ENCODE measurements at places on chromosomes 6 and 20.

GRCh38 chr20:12715371-12715770, 293.4 kb upstream of the SPTLC3 start:
- DNase-seq, result no peak

- DNase-seq, result no peak
These were observed 102.8 kb upstream of the SGK1 start for GRCh38 chr6:134420614-134421181.

DNA sequence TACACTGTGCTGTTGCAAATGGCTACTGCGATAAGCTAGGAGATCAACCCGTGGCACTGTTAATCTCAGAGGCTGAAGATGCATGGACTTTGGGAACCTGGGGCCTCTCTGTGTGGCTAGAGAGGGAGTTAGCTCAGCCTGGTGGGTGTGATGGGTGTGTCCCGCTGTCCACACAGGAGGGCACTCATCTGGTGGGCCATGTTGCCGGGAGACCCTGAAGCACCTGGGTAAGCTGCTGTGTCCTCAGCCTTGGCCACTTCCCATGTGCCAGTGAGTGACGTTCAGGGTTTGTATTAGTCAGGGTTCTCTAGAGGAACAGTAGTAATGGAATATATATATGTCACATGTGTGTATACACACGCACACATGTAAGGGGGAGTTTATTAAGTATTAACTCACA, 132.7 kb downstream of the ERMARD start:
- no peak for DNase-seq

DNA sequence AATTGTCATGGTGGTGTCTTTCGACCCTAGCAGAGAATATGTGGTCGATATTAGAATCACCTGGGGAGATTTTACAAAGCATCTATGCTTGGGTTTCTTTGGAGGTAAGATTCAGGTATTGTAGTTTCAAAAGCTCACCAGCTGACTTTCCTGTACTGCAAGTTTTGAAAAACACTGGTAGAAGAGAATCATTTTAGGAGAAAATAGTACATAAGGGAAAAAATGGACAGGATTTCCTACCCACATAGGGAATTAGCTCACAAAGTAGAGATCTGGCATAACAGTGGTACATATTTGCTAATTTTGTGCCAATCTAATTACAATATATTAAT, 27.4 kb upstream of the ABT1 start:
- no peak for DNase-seq

- no peak for DNase-seq
These were observed 90.8 kb downstream of the FAM50B start for GRCh38 chr6:3939964-3940363.

DNA sequence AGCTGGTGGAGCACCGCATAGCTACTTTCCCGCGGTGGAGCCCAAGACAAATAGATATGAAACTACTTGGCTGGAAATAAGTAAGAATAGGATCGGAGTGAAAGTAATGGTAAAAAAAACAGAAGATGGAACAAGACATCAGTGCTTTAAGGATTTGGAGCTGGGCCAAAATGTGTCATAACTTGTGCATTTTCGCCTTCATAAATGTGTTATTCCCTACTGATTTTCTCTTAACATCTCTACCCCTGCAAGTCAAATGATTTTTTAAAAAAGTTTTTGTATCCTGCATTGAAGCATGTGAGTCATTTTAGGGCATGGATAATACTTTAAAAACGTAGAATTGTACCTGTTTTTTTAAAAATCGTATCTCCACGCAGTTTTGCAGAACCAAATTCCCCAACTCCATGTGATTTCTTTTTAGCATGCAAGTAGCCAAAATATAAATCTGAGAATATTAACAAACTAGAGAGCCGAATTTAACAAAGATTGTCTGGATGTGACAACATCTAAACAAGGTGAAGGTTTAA, 882 bp upstream of the FAM184A start:
- no peak for DNase-seq

GRCh38 chr20:15011631-15012030, 674.2 kb upstream of the FLRT3 start:
- no peak for DNase-seq

DNA sequence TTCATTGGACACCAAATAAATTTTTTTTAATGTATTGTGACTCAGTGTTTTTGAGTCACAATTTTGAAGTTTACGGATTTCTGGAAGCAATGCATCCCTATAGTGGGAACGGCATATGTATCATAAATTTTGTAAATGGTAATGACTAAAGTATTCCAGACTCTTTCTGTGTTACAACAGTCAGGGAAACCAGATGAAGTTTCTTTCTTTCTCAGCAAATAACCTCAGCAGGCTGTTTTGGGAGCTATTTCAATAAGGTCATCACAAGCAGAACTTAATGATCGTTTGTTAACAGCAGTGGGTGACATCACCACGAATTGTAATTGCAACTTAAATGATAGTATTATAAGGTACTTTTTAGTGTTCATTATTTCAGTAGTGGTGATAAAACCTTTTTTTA, 52.0 kb downstream of the HIVEP1 start:
- DNase-seq, result no peak

- DNase-seq, result no peak
These were observed 110.2 kb downstream of the GJA10 start for GRCh38 chr6:90004511-90004910.

DNA sequence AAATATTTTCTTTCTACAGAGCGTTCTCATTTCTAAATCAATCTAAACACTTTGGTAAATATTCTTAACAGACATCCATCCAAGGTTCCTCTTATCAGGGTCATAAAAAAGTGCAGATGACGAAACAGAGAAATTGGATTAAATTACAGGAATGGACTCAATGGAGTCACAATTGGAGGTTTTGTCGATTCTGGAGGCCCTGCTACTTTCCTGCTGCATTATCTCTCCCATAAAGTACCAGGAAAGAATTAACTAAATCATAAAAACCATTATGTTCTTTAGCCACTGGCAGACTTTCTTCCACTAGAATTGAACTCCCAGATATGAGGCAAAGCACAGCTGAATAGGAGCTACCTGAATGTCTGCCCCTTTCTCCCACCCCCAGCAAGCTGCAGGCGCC, 610.6 kb downstream of the HDGFL1 start:
- peak; percentile 34 for DNase-seq

DNA sequence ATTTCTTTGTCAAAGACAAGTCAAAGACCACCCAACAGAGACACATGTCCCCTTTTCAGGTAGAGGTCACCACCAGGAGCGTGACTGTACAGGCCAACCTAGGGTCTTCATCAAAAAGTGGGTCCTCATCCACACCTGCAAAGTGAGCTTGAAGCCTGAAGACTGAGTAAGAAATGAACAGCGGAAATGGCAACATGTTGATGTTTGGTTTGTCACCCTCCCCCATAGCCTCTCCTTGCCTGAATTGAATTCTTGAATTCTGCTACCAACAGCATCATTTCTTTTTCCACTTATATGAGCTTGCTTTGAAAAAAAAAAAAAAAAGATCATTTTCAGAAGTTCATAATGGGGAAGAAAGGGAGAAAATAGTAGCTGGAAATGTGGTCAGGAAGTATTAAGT, 104.4 kb downstream of the NFATC2 start:
- DNase-seq, result no peak

GRCh38 chr20:1786486-1786885, 108.7 kb upstream of the SIRPA start:
- no peak for DNase-seq
